ENCODE measurements at places on chromosomes 7 and 10.

DNA sequence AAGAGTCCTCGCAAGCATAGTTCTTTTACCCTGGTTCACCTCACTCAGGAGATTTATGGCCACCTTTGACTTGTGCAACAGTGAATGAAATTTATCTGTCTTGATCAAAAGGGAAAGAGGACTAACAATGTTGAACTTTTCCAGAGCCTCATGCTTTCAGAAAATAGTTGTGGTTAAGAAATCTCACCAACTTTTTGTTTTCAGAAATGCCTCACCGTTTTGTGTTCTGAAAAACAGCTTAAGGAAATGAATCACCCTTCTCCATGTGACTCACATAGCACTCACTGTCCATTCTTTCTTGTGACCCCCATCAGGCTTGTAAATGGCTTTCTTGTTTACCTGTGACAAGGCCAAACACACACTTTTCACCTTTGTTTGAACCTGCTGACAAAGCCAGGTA lies 148.6 kb upstream of the FAM3C start:
- peak; percentile 66 for DNase-seq

- DNase-seq = no peak
These were observed 177.7 kb upstream of the ADO start for GRCh38 chr10:62626817-62627216.

DNA sequence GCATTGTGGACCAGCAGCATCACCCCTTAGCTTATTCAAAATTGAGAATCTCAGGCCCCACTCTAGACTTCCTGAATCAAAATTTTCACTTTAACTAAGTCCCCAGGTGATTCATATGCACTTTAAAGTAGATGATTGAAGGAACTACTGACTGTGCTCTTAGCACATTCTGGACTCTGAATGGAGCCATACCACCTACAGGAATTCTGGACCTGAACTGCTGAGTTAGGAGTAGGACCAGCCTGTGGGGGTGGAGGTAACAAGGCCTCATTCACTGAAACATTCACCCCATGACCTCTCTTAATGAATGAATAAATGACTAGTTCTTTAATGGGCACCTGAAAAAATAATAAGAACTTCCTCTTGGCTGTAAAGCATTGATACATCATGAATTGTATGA lies 7.3 kb downstream of the PDK4 start:
- no peak for DNase-seq

- no peak for DNase-seq
These were observed 14.6 kb downstream of the SAP25 start for GRCh38 chr7:100559127-100559526.

DNA sequence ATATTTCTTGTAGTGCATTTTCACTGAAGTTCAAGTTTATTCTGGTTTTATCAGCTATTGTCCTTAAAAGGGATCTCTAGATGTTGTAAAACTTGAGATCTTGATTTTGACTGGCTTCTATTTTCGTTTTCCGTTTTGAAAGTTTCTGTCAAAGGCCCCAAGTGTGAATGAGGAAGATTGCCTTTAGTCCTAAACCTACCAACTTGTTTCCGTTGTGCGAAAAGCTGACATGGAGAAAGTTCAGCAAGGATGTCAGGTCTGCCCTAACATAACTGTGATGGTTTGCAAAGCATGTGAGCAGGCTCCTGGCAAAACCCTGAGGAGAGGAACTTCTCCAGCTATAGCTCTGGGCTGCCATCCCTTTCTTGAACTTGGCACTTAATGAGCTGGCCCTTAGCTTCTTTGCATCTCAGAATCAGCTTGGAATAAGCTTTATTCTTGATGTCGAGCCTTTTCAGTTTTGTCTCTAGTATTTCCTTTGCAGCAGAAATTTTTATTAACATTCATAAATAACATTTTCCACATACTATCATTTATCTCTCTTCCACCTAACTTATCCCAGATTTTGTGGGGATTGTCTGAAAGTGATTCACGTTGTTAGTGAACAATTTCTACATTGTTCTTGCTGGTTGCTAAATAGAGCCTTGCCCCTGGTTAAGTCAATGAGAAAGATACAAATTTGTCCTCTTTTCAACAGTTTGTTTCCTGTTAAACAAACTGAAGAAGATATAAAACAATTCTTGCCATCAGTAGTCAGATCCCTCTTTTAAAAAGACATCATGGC lies 559.4 kb downstream of the SUGCT start:
- DNase-seq = no peak

- DNase-seq = no peak
These were observed 111.3 kb upstream of the RHEB start for GRCh38 chr7:151630851-151631569.

DNA sequence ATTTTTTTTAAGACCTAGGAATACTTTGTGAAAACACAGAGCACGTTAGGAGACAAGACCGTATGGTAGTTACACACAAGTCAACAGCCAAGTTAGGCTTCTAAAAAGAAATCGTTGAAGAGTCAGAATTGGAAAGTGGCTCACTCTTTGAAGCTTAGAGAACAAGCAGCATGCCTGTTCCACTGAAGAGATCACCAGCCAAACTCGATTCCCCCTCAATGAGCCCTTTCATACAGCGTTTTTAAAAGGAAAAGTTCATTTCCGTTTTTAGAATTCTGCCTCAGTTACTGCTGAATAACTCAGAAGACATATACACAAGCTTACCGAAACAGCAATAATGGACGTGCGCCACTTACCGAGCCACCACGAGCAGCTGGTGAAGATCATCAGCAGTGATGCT lies 41.0 kb downstream of the MCMBP start:
- DNase-seq = no peak

- peak; percentile 80 for DNase-seq
These were observed 34.5 kb downstream of the ZNF503 start for GRCh38 chr10:75367021-75367487.

DNA sequence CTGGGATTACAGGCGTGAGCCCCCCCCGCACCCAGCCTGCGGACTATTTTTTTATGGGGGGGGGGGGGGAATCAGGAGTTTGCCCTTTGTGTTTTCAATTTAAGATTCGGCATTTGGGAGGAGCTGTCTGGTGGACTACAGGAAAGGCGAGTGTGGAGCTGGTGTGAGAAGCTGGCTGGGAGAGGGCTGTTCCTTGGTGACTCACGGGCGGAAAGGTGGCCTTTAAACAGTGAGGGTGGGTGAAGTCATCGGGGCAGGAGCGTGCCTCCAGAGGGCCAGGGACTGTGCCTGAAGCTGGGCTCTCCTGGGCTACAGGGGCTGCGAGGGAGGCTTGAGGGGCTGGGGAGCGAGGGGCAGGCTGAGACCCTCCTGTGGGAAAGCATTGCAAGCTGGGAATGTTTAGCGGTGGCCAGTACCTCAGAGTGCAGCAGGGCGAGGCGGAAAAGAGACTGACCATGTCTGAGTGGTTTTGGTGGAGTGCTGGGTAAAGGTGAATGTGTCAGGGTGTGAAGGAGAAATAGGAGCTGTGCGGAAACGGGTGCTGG lies 39.7 kb upstream of the ZNF32 start:
- DNase-seq = no peak

DNA sequence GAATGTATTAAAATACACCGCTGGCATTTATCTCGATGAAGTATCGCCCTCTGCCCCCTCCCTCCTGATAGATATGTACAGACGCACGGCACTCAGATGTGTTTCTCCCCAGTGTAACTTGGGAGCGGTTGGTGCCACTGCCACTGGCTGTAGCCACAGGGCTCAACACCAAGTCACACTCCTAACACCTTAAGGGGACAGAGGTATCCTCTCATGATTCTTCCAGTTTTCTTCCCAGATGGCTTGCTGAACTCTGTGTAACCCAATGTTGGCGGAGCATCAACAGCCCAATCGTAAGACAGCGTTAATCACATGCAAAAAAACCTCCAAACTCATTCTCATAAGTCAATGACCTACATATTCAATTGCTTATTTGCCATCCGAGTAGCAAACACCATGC lies 35.5 kb downstream of the CTBP2 start:
- no peak for DNase-seq

DNA sequence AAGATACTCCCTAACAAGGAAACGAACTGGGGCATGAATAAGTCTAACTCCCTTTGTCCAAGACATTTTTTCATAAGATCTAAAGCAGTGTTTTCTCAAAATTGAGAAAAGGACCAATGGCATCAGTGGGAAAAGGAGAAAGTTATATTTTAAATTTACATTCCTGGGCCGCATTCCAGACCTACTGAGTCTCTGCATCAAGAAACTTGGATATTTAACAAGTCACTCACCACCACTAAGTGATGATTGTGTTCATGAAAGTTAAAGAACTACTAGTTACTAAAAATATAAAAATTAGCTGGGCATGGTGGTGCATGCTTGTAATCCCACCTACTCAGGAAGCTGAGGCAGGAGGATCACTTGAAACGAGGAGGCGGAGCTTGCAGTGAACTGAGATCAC lies 149.6 kb upstream of the MEOX2 start:
- DNase-seq = no peak

DNA sequence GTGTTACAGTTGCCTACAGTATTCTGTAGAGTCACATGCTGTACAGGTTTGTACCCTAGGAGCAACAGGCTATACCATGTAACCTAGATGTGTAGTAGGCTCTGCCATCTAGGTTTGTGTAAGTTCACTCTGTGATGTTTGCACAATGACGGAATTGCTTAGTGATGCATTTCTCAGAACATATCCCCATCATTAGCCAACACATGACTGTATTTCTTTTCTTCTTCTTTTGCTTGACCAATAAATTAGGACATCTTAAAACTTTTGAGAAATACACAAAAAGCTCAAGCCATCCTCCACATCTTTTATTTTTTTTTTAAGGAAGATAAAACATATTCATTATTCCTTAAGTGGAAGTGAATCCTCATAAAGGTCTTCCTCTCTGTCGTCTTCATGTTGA lies 5.4 kb upstream of the PFKFB3 start:
- DNase-seq = no peak

- no peak for DNase-seq
These were observed 115.7 kb upstream of the CACNA2D1 start for GRCh38 chr7:82559193-82559805.

DNA sequence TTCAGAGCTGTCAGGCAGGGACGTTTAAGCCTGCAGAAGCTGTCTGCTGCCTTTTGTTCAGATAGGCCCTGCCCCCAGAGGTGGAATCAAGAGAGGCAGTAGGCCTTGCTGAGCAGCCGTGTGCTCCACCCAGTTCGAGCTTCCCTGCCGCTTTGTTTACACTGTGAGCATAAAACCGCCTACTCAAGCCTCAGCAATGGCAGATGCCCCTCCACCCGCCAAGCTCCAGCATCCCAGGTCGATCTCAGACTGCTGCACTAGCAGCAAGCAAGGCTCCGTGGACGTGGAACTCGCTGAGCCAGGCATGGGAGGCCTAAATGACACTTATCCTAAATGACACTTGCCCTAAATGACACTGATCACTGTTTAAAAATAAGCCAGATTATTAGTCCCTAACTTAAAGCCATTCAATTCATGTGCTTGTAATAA lies 6.8 kb upstream of the ASB15 start:
- no peak for DNase-seq

GRCh38 chr7:90596671-90597562 lies 796 bp downstream of the CDK14 start:
- peak; percentile 50 for DNase-seq

- no peak for DNase-seq
These were observed 86.6 kb downstream of the FRMD4A start for GRCh38 chr10:14244147-14244546.

DNA sequence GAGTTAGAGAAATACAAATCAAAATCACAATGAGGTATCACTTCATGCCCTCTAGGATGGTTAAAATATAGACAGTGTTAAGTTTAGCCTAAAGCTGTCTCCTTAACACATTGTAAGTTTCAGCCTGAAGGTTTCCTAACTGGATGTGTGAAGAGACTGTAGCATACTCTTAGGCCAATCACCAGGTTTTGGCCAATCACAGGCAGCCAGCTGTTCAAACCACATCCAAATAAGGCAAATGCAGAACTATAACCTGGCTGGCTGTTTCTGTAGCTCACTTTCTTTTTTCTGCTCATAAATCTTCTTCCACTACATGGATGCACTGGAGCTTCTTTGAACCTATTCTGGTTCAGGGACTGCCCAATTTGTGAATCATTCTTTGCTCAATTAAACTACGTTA lies 19.7 kb downstream of the ESYT2 start:
- DNase-seq = no peak

GRCh38 chr7:8490391-8491045 lies 57.1 kb downstream of the NXPH1 start:
- DNase-seq = no peak

DNA sequence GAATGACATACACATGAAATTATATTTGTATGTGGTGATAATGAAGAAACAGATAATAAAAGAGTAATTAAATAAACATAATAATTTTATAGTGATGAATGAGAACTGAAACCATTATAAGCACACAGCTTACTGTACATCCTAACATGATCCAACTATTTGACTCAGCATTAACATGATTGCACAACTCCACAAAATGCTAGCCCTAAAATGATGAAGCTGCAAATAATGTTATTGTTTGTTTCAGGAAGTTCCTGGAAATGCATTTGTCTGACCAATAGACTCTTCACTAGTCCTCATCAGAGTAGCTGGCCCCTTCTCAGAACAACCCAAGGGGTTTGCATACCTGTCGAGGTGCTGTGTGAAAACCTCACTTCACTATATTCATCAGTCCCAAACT lies 115.5 kb downstream of the RTKN2 start:
- no peak for DNase-seq

DNA sequence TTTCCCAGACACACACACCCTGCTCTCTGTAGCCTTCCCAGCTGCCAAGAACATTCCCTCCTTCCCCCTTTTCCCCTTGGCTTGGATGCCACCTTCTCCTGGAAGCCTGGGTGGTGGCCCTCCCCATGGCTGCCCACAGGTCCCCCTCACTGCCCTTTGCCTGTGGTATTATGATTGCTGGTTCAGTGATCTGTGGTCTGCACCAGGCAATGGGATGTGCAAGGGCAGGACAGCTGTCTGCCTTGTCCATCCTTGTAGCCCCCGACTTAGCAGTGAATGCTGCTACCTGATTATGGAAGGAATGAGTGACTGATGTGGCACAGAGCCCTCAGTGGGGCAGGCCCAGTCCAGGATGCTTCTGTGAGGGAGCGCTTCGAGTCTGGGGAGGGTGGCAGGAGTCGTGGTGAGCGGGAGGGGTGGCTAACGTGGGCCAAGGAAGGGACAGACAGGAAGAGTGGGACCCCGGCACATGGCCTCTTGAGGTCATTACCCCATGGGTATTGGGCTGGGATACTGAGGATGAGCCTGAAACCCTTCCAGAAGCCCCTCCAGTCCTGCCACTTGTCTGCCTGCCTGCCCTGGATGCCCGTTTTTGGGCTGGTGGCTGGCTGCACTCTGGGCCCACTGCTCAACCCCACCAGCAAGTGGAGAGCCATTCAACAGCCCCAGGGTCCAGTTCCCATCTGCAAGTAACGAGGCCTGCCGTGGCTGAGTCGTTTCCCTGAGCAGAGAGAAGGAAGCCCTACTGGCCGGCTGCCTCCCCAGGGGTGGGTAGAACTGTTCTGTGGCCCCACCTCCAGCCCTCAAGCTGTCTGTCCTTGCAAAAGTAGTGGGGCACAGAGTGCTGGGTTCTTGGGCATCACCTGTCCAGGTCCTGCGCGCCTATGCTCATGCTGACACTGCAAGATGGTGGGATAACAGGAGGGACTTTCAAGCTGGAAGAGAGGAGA lies 8.8 kb downstream of the CHST3 start:
- no peak for DNase-seq

DNA sequence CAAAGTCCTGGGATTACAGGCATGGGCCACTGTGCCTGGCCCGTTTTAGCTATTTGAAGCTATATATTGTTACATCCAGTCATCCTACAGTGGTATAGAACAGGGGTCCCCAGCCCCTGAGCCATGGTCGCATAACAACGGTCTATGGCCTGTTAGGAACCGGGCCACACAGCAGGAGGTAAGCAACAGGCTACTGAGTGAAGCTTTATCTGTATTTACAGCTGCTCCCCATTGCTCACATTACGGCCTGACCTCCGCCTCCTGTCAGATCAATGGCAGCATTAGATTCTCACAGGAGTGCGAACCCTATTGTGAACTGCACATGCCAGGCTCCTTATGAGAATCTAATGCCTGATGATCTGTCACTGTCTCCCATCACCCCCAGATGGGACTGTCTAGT lies 26.3 kb upstream of the TSPAN33 start:
- no peak for DNase-seq

Measured in left kidney (tissue), 8 donors.